Naive thymus-derived CD8-positive, alpha-beta T cell (primary cell): ENCODE measurements at places on chromosomes 3 and 15. TPM values are rescaled to one million over a fixed set of nuclear protein-coding genes. Genes with fewer than 3 reads are reported as not detected.

Gene GABRA5
- not detected for polyA plus RNA-seq

Gene WNT7A
- polyA plus RNA-seq, result 1.3 TPM

Gene BRPF1
- 8.8 TPM for polyA plus RNA-seq

- DNase-seq, result no peak
Measured at GRCh38 chr15:79007066-79007465, 62.2 kb upstream of the CTSH start.

GRCh38 chr3:45632956-45633355, 38.4 kb downstream of the LIMD1 start:
- DNase-seq, result no peak

- DNase-seq, result no peak
Measured at GRCh38 chr15:28044121-28044672, 54.9 kb downstream of the OCA2 start.

DNA sequence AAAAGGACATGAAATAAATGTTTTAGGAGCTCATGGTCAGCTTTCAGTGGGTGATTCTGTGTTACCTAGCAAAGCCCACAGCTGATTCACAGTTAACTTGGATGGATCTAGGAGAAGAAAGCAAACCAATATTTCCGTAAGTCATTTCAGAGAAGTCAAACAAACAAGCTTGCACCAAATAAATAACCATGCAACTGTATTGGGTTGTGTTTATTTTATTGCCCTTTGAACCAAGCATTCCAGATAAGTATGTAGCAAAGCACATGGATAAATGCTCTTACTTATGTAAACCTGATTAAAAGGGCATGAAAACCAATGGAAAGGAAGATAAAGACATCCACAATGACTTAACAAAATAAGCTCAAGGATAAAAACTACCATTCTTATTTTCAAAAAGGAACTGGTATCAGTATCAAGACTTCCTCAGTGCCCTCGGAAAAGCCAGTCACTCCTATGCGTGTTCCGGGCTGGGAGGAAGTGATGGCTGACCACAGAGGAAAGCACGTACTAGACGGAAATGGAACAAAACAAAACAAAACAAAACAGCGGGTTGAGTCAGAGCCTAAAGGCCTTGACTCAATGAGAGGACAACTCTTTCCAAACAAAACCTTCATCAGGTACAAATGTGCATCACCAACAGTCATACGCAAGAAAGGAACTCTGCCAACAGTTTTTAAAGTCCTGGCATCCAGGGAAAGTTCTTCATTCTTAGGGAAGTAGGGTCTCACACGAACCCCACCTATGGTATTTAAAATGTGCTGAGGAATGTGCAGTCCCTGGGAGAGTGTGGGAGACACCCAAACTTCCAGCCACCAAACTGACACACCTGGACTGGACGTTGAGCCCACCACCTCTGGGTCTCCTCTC, 103.3 kb downstream of the SNRK start:
- peak; percentile 86 for DNase-seq

DNA sequence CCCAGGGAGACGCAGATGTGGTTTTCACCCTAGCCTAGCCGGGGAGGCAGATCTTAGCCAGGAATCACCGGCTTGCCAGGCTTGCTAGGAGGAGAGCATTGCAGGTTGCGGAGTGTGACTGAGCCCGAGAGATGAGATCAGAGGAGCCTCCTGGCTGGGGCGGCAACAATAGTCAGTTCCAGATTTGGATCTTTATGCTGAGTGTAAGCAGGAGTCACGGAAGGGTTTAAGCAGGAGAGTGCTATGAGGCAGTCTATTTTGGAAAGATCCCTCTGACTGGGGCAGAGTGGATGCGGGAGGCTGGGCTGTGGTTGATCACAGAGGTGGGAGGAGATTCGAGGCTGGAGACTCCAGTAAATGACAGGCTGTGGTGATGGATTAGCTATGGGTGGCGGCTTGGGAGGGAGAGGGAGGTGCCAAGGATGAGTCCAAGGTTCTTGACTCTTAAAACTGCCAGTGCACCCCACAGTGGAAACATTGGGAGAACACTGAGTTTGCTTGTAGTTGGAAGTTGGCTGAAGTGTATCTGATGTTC, 10.4 kb upstream of the BAHD1 start:
- no peak for DNase-seq
